ENCODE measurements at places on chromosomes 7 and 10. TPM values are rescaled to one million over a fixed set of nuclear protein-coding genes. Genes with fewer than 3 reads are reported as not detected.

DNAH11 gene
- total RNA-seq: 0.75 TPM

CDK14 gene
- total RNA-seq: 5.1 TPM

CHST3 gene
- 41.4 TPM for total RNA-seq

DNA sequence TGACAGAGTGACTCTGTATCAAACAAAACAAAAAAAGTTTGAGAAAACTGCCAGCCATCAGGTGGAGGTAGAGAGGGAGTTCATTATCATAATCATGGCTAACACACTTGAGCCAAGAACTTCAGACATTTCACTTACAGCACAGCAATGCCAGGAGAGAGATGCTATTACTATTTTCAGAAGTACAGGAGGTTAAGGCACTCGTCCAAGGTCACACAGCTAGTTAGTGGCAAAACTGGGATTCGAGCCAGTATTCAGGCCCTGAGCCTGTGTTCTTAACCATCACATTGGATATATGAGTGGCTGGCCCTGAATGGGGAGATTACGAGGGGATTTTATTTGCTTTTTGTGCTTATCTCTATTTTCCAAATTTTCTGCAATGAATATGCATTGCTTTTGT, 24.8 kb upstream of the UNC5B start:
- no peaks in the 10 kb centered on the region for H3K27me3 ChIP-seq
- no peak for DNase-seq
- no peak overlapping the region for H3K4me3 ChIP-seq
- H3K36me3 ChIP-seq: no peaks in the 10 kb centered on the region
